Motor neuron (in vitro differentiated cells): ENCODE measurements at places on chromosomes 2 and 18. TPM values are rescaled to one million over a fixed set of nuclear protein-coding genes. Genes with fewer than 3 reads are reported as not detected.

Gene EGR4
- total RNA-seq = 0.50 TPM in 1 of 2 replicates, not detected in the other

Gene CACNB4
- total RNA-seq = 14.0 and 25.4 TPM in 2 replicates

DNA sequence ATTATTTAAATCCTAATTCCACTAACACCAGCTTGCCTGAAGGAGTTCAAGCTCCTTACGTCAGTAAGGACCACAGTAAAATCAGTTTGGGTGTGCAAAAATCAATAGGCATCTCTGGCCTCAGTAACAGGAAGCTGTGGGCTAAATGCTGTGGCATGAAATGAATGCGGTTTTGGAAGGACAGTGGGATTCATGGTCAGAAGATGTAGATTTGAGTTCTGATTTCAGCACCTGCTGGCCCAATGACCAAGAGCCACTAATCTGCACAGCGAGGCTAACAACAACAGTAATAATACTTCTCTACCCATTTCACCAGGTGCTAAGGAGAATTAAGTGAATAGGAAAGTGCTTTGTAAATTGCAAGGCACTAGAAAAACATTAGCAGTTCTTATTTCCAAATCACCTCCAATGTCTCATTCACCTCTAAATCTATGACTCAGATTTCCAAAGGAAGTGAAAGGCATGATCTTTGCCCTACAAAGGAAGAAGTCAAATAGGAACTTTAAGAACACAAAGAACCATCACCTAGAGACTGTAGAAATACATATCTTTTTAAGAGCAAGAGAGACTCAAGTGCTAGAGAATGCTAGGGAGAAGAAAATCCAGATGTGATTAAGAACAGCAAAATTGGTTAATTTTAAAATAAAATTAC, 172.6 kb downstream of the ANKRD44 start:
- ATAC-seq = no peak

Gene ACVR2A
- 29.6 and 35.1 TPM in 2 replicates for total RNA-seq

GRCh38 chr2:60806988-60807681, 51.1 kb downstream of the PAPOLG start:
- ATAC-seq = peak; percentile 88

DNA sequence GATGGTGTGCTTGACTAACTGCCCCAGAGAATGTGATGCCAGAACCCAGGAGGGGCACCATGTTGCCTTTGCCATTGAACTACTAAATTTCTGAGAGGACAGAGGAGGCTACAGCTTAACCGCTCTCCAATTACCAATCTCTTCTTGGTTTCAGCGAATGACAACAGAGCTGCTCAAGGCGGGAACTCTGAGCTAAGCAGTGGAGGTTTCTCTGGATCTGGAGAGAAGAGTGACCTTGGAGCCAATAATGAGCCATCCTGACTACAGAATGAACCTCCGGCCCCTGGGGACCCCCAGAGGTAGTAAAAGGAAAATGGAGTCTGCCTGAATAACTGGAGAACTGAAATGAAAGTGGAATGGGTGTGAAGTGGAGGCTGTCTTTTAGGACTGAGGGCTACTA, 53.2 kb downstream of the DIS3L2 start:
- ATAC-seq = no peak

DNA sequence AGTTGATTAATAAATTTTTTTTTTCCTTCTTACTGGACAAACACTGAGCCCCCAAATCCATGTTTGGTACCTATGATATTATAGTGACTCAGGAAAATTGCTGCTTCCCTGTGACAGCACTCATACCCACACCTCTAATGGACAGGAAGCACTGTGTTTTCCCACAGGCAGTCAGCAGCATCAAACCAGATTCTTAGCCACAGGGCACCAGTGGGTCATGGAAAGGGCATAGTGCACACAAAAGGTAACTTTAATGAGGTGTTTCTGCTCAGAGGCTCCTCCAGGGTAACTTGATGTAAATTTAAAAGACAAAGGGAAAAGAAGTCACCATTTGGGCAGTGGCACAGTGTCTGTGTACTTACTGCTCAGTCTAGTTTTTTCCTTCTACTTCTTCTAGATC, 34.1 kb downstream of the SERPINB11 start:
- peak; percentile 61 for ATAC-seq

DNA sequence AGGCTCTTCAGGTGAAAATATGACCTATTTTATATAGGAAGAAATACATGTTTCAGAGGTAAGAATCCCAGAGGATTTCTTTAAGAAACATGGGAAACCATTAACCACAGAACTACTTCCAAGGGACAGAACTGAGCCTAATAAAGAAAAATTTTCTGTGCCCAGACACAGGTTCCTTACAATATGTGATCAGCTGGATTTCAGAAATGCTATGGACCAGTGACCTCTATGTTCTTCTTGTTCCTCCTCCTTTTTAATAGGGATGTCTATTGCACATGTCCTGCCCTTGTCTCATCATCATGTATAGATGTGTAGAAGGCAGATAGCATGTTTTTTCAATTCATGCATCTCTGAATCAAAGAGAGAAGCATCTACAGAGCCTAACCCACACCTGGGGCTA, 836.6 kb downstream of the RNF144A start:
- no peak for ATAC-seq
